ENCODE measurements at places on chromosomes 4 and X. TPM values are rescaled to one million over a fixed set of nuclear protein-coding genes. Genes with fewer than 3 reads are reported as not detected.

Gene GC
- not detected for total RNA-seq

Gene ADRA2C
- total RNA-seq = 3.2 TPM

Gene SOD3
- 12.0 TPM for total RNA-seq

Gene LGI2
- total RNA-seq = 0.27 TPM

Gene CDX4
- not detected for total RNA-seq

Gene MSANTD1
- total RNA-seq = 1.4 TPM

Gene MAMLD1
- 6.6 TPM for total RNA-seq

Gene HPGDS
- total RNA-seq = not detected

Gene ASB11
- not detected for total RNA-seq

GRCh38 chr4:5891563-5892322, 1.1 kb downstream of the CRMP1 start:
- DNase-seq = no peak

- no peak for DNase-seq
Observed at GRCh38 chrX:26253526-26253925, 37.6 kb downstream of the MAGEB5 start.

- DNase-seq = no peak
Observed at GRCh38 chr4:15562623-15563022, 92.5 kb downstream of the FBXL5 start.

- no peak for DNase-seq
Observed at GRCh38 chr4:33037464-33037863, 2317.3 kb downstream of the PCDH7 start.

DNA sequence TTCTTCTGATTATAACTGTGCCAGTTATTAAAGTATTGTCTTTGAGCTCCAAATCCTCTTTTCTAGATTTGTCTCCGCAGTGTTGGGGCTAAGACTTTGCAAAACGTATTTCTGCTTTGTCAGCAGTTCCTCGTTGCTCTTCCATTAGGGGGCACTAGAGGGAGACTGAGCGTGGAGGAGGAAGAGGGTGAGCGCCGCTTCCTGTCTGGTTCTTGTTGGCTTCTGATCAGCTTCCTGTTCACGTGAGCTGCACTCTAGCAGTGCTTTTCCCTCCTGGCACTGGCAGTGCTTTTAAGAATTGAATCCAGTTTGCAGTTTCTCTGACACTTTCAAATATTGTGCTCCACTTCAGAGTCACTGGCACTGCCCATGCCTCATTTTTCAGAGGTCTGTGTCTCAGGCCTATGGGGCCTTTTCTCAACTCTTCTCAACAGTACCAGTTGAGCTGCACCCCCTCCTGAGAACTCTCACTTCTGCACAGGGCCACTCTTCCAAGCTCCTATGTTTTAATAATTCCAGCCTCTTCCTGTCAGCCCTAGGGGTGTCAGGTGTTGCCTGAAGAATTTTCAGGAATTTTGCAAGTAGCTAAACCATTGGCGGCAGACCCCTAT, 54.4 kb upstream of the LCORL start:
- no peak for DNase-seq

GRCh38 chr4:122052677-122053076, 99.5 kb upstream of the BLTP1 start:
- peak; percentile 1 for DNase-seq

GRCh38 chr4:159735281-159736207, 632.7 kb downstream of the RAPGEF2 start:
- DNase-seq = no peak

GRCh38 chr4:122990891-122991290, 68.5 kb upstream of the NUDT6 start:
- no peak for DNase-seq

- peak; percentile 92 for DNase-seq
Observed at GRCh38 chrX:107710617-107711391, 64.8 kb downstream of the TSC22D3 start.

DNA sequence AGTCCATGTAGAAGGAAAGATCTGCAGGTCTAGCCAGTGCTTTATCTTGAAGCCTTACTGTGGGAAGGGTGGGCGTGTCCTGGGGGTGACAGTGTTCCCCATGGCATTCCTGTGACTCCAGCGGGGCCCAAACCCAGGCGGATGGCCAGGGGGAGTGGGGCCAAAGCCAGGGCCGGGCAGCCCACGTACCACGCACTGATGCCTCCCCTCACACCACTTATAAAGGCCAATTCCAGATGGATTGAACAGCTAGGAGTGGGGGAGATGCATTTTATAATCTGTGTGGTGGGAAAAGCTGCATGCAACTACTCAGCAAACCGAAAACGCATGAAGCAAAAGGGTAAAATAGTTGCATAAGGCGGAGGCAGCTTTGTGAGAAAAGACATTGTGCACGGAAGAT, 36.4 kb downstream of the NELFA start:
- DNase-seq = no peak

DNA sequence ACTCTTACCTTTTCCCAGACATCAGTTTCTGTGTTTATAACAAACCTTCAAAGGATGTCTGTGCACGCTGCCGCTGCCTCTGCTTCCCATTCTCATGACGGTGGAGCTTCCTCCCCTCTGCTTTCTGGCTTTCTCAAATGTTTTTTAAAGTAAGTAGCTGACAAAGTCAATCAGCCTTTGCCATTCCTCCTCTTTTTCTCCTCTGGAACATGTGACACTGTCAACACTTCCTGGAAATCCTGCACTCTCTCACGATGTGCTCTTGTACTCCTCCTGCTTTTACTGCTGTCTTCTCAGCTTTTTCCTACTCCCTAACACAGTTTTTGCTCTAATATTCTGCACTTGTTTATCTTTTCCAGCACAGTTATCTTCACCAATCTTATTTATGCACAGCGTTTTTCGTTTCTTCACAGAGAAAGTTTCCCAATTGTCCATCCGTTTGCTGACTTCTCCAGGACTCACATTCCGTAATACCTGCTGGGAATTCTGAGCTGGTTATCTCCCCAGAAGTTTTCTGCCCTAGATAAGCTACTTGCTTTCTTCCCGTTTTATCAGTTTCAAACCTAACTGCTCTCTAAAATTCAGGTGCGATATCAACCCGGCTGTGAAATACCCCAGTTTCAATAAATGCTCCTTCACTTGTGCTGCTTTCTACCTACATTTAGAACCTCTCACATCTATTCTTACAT, 465.6 kb upstream of the AGA start:
- no peak for DNase-seq

- DNase-seq = no peak
Observed at GRCh38 chr4:124290678-124291077, 421.9 kb downstream of the ANKRD50 start.

DNA sequence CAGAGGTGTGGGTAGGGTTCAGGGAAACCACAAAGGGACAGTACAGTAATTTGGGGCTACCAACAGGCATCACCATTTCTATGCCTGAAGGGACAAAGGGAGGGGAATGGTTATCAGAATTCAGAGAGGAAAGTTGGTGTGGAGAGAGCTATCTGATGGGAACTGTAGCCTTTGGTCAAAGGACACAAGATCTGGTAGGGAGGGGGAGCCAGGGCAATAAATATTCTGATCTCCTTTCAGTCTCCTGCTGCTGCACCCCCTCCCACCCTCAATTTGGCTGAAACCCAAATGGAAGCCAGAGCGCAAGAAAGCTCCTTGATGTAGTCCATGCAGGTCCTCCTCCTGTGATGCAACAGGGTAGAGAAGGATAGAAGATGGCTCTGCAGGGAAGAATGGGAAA, 14.6 kb downstream of the PGK1 start:
- DNase-seq = no peak

- no peak for DNase-seq
Observed at GRCh38 chrX:5842601-5843000, 386.1 kb downstream of the NLGN4X start.

DNA sequence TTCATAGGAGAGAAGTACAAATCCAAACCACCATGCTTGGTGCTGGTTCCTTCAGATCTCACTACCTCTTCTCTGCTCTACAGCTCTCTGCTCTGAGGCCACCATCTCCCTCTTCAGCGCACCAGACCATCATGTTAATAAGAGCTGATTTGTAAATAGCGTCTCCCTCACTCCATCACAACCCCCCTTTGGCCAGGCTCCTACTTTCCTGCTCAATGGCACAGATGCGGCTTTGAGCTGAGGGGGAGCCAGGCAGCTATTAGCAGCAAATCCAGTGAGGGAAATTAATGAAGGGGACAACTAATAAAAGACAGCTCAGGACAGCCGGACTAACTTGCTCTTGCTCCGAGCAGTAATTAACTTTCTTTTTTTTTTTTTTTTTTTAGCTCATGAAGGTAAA, 13.1 kb downstream of the NEUROG2 start:
- no peak for DNase-seq

DNA sequence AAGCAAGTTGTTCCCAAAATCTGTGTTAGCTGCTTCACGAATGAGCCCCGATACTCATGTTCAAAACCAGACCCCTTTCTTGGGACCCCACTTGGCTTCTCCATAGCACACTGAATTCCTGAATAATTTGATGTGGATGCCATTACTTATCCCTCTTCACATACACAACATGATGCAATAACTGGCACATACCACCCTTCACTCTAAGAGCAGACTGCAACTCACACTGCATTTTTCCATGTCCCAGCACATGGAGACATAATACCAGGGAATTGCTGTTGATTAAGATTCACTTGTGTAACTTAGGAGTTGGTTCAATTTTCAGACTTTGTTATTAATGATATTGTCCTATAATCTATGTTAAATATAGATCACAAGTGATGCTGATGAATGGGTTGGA, 213.4 kb downstream of the MAML3 start:
- no peak for DNase-seq

DNA sequence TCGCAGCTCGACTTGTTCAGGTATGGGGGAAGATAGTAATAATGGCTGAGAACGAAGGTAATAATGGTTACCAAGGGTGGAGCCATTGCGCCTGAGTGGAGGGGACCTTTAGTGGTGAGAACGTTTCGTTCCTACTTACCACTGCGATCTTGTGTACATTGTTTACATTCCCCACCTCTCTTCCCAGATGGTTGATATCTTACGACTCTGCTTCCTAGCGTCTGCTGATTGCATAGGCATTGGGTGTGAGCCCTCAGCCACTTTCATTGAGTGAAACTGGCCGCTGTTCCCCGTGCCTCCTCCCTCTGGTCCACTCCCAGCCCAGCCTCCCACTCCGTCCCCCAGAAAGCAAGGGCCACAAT, 850 bp downstream of the IGBP1 start:
- DNase-seq = no peak
